HTR-8/SVneo (cell line): ENCODE measurements at places on chromosomes 4 and X.

- peak; percentile 85 for DNase-seq
Observed at GRCh38 chrX:16160729-16161128, 6.6 kb upstream of the MAGEB17 start.

- DNase-seq = no peak
Observed at GRCh38 chrX:22340022-22340616, 67.4 kb downstream of the CBLL2 start.

GRCh38 chr4:153407906-153408305 lies 58.3 kb upstream of the TMEM131L start:
- no peak for DNase-seq

DNA sequence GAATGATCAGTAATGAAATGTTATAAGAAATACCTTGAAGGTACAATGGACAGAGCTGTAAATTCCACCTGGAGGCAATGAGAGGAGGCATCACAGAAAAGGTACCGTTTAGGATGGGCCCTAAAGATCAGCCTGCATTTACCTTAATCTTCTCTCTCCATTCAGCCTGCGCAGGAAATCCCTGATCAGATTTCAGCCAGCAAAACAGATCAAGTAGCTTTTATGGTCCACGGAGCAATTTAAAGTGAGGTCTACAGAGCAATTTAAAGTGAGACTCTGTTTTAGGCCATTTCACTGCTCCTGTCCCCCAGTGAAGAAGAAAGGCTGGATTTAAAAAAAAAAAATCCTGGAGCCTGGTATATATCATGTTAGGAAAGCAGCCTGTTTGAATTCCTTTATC lies 195.1 kb upstream of the VCX start:
- no peak for DNase-seq

- no peak for DNase-seq
Observed at GRCh38 chr4:173866322-173867026, 336.4 kb upstream of the HAND2 start.

GRCh38 chr4:156749426-156750403 lies 221.9 kb downstream of the PDGFC start:
- DNase-seq = no peak

- DNase-seq = peak; percentile 3
Observed at GRCh38 chr4:78298618-78299017, 241.5 kb downstream of the FRAS1 start.

DNA sequence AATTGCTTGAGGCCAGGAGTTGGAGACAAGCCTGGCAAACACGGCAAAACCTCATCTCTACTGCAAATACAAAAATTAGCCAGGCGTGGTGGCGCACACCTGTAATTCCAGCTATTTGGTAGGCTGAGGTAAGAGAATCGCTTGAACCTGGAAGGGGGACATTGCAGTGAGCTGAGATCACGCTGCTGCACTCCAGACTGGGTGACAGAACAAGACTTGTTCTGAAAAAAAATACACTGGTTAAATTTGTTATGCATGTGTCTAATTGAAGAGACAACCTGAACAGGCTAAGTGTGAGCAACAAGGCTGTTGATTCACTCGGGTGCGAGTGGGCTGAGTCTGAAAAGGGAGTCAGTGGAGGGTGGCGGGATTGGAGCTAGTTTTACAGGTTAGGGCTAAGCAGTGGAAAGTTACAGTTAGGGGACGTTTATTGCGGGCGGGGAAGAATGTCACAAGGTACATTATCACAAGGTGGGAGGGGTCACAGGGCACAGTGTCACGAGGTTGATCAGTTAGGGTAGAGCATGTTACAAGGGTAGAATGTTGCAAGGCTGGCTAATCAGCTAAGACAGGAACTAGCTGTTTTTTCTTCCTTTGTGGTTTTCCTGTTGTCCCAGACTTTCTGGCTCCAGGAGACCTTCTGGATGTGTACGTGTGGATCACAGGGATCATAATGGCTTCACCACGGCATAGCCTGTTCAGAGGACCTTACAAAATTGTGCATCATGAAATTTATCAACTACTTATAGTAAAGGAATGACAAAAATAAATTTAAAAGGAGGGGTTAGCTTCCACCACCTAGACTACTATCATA lies 115.8 kb downstream of the NAA11 start:
- no peak for DNase-seq

- no peak for DNase-seq
Observed at GRCh38 chr4:89110541-89110985, 770 bp upstream of the TIGD2 start.

- DNase-seq = peak; percentile 27
Observed at GRCh38 chr4:121462660-121463261, 81.9 kb upstream of the QRFPR start.

DNA sequence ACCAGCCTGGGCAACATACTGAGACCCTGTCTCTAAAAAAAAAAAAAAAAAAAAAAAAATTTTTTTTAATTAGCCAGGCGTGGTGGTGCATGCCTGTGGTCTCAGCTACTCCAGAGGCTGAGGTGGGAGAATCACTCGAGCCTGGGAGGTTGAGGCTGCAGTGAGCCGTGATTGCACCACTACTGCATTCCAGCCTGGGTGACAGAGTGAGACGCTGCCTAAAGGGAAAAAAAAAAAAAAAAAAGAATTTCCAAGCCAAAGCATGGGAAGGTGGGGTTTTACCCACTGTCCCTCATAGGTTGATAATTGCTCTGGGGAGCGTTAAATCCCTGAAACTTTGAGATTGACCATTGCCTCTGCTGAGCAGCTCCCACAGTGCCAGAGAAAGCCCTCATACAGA lies 427.5 kb downstream of the BCOR start:
- no peak for DNase-seq

GRCh38 chr4:47579235-47579634 lies 94.2 kb downstream of the ATP10D start:
- DNase-seq = no peak

DNA sequence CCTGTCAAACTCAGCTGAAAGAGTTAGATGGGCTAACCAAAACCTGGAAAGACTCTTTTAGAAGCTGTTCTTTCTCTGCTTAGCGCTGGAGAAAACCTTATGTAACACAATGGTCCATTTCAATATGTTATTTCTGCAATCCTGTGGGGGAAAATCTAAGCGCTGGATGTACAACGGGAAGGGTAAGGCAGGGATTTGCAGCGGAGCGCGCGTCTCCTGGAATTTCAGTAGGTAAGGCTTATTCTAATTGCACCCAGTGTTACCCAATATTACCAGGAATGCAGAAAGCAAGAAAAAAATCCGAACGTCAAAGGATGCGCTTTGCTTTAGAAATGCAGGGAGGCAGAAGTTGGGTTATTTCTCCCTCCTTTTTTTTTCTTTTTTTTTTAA lies 2.0 kb downstream of the HS3ST1 start:
- DNase-seq = no peak
